ENCODE measurements at places on chromosomes 6 and 20. TPM values are rescaled to one million over a fixed set of nuclear protein-coding genes. Genes with fewer than 3 reads are reported as not detected.
A peak's percentile ranks its signal among the peaks of the same experiment; 100 is the strongest.

DNA sequence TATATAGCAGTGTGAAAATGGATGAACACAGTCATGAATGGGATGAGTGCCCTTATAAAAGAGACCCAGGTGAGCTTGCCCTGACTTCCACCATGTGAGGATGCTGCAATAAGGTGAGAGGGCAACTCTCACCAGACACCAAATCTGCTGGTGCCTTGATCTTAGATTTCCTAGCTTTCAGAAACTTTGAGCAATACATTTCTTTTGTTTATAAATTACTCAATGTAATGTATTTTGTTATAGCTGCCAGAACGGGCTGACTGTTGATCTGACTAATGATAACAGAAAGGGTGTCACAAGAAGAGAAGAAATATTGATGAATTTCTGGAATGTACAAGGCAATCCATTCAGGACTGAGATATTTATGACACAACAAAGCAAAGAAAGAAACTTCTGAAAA, 180.5 kb downstream of the MCHR2 start:
- H3K4me3 ChIP-seq: no peak overlapping the region
- H3K4me1 ChIP-seq: no peaks in the 10 kb centered on the region
- no peaks in the 10 kb centered on the region for H3K36me3 ChIP-seq
- DNase-seq: no peak
- H3K27ac ChIP-seq: no peak overlapping the region

DNA sequence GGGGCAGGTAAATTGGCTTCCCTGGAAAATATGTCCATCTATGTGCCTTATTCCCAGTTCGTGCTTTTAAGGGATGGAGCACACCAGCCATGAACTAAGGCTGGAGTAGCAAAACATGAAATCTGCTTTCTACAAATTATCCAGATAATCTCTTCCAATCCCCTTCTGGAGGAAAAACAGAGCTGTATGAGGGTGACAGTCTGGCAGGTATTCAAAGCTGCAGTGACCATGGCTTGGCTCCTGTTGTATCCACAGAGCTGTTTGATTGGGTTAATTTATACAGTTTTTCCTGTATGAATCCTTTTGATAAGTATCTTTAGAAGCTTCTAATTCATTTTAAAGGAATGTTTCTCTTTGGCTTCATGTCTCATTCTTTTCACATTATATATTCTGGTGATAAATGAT, 144.4 kb downstream of the AIG1 start:
- no peaks in the 10 kb centered on the region for H3K4me1 ChIP-seq
- H3K4me3 ChIP-seq: no peak overlapping the region
- DNase-seq: no peak
- no peaks in the 10 kb centered on the region for H3K27me3 ChIP-seq
- no peak overlapping the region for H3K27ac ChIP-seq
- peaks cover 16% of the 10 kb centered on the region for H3K36me3 ChIP-seq

GRCh38 chr20:2469991-2470422, 582 bp downstream of the SNRPB start:
- H3K27ac ChIP-seq: peak overlapping the region; percentile 99
- no peaks in the 10 kb centered on the region for H3K27me3 ChIP-seq
- peaks cover 31% of the 10 kb centered on the region for H3K36me3 ChIP-seq
- H3K4me1 ChIP-seq: peaks cover 46% of the 10 kb centered on the region

DNA sequence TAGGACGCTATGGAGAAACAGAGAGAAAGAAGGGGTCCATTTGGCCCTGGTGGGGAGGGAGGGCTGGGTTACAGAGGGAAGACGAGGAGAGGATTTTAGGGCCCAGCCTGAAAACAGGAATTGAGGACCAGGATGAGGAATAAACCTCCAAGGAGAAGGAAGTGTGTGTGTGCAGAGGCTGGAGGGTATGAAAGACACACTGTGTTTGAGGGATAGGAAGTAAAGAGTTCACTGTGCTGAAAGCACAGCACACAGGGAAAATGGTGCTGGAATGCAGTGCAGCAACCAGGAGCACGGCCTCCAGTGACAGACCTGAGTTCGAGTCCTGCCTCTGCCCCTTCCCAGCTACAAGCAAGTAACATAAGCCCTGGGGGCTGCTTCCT, 7.8 kb downstream of the MBOAT1 start:
- peaks cover 18% of the 10 kb centered on the region for H3K4me1 ChIP-seq
- H3K27me3 ChIP-seq: no peaks in the 10 kb centered on the region
- DNase-seq: no peak
- no peak overlapping the region for H3K4me3 ChIP-seq
- no peak overlapping the region for H3K27ac ChIP-seq

The TAAR8 gene
- not detected for polyA plus RNA-seq

The EDN1 gene
- polyA plus RNA-seq: not detected

The C4B gene
- not detected for polyA plus RNA-seq

DNA sequence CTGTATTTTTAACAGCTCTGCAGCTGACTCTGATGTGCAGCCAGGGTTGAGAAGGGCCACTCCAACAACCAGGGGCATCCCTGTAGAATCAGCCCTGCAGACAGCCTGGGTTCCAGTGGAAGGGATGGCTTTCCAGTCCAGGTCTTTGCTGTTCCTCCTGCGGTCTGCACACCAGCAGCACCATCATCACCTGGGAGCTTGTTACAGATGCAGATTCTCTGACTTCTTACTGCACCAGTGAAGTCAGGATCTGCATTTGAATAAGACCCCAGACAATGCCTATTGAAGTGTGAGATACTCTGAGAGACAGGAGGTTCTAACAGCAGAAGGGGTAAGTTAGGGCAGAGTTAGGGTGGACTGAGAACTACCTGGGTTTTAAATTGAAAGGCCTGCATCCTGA, 151.3 kb downstream of the F13A1 start:
- peaks cover 18% of the 10 kb centered on the region for H3K27me3 ChIP-seq
- no peak for DNase-seq
- no peak overlapping the region for H3K27ac ChIP-seq
- H3K4me1 ChIP-seq: no peaks in the 10 kb centered on the region
- H3K4me3 ChIP-seq: no peak overlapping the region

DNA sequence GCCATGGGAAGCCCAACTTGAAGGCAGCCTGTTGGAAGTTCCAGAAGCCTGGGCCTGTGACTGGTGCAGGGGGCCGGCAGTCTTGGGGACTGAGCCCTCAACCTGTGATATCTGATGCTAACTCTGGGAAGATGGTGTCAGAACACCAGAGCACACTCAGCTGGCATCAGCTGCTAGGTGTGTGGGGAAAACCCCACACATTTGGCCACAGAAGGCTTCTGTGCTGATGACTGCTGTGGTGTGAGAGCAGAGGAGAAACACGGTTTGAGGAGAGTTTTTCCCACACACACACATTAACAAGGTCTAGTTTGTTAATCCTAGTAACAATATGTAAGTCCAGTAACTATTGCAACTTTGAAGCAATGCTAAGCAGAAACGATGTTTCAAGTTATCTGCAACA, 78.0 kb downstream of the PSMB1 start:
- DNase-seq: no peak
- no peak overlapping the region for H3K27ac ChIP-seq
- no peaks in the 10 kb centered on the region for H3K36me3 ChIP-seq
- no peak overlapping the region for H3K4me3 ChIP-seq
- peaks cover 12% of the 10 kb centered on the region for H3K27me3 ChIP-seq
- H3K4me1 ChIP-seq: no peaks in the 10 kb centered on the region

The LHFPL5 gene
- not detected for polyA plus RNA-seq

DNA sequence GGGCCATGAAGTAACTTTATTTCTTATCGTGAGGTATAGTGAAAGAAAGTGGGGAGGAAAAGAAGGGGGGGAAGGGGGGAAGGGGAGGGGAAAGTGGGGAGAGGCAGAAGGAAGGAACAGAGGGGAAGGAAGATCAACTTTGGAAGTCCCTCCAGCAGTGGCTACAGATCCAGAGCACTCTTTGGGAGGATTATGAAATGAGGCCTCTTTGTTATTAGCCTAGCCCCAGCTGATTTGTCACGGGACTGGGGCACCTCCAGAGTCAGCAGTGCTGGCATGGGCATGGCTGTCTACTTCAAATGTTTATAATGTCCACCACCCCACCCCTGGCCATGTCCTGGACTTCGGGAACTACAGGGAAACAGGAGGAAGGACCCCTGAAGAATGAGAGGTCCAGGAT, 7.6 kb downstream of the MOCS1 start:
- no peak overlapping the region for H3K27ac ChIP-seq
- H3K4me1 ChIP-seq: no peaks in the 10 kb centered on the region
- DNase-seq: no peak
- H3K27me3 ChIP-seq: peaks cover 15% of the 10 kb centered on the region
- H3K36me3 ChIP-seq: no peaks in the 10 kb centered on the region
- H3K4me3 ChIP-seq: no peak overlapping the region

- H3K27me3 ChIP-seq: no peaks in the 10 kb centered on the region
- DNase-seq: no peak
- no peaks in the 10 kb centered on the region for H3K4me1 ChIP-seq
- H3K27ac ChIP-seq: no peak overlapping the region
- H3K4me3 ChIP-seq: no peak overlapping the region
Measured at GRCh38 chr6:158043586-158044524, 62.2 kb downstream of the SYNJ2 start.

DNA sequence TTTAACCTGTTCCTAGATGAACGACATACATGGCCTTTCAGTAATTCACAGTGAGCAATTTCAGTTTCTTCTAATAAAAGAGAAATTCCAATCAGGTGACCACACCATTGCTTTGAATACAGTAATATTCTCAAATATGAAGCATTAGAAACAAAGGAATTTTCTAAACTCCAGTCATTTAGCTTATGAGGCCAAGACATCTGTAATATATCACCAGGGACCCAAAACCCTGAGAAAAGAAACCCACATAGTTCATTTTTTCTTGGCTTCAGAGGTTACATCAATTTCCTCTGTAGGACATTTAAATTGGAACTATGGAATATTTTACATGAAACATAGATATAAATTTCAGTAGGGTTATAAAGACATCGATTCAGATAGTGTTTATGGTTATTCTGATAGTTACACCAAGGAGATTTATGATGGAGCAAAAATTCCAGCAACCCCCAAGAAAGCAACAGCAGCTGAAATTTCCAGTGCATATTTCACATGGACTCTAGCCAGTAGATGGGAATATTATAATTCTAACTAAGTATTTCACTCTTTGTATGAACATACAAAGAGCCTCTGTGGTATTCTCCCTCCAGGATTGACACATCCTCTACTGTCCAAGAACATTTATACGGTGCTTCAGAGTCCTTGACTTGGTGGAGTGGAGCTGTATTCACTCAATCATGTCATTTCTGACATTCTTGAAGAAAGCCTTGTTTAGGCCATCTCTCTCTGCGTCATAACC, 82.9 kb downstream of the ADGRG6 start:
- H3K27me3 ChIP-seq: no peaks in the 10 kb centered on the region
- H3K4me3 ChIP-seq: no peak overlapping the region
- DNase-seq: no peak
- H3K36me3 ChIP-seq: no peaks in the 10 kb centered on the region
- H3K27ac ChIP-seq: no peak overlapping the region
- H3K4me1 ChIP-seq: no peaks in the 10 kb centered on the region

- H3K36me3 ChIP-seq: no peaks in the 10 kb centered on the region
- DNase-seq: no peak
- H3K27ac ChIP-seq: no peak overlapping the region
- H3K27me3 ChIP-seq: peaks cover 17% of the 10 kb centered on the region
- H3K4me1 ChIP-seq: no peaks in the 10 kb centered on the region
- H3K4me3 ChIP-seq: no peak overlapping the region
Measured at GRCh38 chr6:99114769-99115406, 167.1 kb upstream of the FBXL4 start.

DNA sequence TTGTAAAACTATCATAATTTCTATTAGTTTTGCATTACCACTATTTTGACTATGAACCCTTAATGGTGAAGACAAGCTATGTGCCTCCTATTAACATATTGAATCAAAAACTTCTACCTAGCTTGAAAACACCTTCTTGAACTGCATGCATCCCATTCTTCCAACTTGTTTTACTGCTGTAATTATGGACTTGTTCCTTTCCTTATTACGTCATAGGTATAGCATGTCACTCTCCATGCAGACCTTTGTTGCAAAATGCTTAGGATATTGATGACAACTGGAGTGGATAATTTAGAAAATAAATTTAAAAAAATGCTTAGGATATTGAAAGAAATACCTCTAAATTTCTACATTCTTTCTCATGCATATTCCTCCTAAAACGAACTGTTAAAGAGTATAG, 219.3 kb downstream of the KCNQ5 start:
- no peaks in the 10 kb centered on the region for H3K36me3 ChIP-seq
- DNase-seq: no peak
- no peak overlapping the region for H3K27ac ChIP-seq

DNA sequence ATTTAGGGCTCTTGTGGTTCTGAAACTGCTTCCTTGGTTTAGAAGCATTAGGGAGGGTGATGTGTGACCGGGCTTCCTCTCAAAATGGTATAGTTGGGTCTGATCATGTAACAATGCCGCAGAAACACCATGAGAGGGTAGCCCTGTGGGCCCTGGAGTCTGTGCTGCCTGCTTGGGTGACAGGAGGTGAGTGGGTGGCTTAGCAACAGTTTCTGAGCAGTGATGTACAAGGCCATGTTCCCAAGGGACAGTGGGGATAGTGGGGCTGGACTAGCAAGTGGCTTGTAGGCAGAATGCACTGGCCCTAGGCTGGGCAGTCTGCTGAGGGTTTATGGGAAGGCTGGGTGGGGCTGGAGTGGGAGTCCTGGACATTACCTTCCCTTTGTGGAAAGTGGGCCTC, 106.9 kb upstream of the MYL9 start:
- no peaks in the 10 kb centered on the region for H3K36me3 ChIP-seq
- H3K27ac ChIP-seq: no peak overlapping the region
- peaks cover 12% of the 10 kb centered on the region for H3K4me1 ChIP-seq
- H3K27me3 ChIP-seq: peaks cover 12% of the 10 kb centered on the region
- no peak overlapping the region for H3K4me3 ChIP-seq
- DNase-seq: no peak

The PACRG gene
- polyA plus RNA-seq: not detected

GRCh38 chr6:150212778-150213177, 69.9 kb downstream of the PPP1R14C start:
- H3K36me3 ChIP-seq: no peaks in the 10 kb centered on the region
- no peak for DNase-seq
- no peak overlapping the region for H3K27ac ChIP-seq
- peaks cover 17% of the 10 kb centered on the region for H3K4me1 ChIP-seq
- H3K4me3 ChIP-seq: no peak overlapping the region

DNA sequence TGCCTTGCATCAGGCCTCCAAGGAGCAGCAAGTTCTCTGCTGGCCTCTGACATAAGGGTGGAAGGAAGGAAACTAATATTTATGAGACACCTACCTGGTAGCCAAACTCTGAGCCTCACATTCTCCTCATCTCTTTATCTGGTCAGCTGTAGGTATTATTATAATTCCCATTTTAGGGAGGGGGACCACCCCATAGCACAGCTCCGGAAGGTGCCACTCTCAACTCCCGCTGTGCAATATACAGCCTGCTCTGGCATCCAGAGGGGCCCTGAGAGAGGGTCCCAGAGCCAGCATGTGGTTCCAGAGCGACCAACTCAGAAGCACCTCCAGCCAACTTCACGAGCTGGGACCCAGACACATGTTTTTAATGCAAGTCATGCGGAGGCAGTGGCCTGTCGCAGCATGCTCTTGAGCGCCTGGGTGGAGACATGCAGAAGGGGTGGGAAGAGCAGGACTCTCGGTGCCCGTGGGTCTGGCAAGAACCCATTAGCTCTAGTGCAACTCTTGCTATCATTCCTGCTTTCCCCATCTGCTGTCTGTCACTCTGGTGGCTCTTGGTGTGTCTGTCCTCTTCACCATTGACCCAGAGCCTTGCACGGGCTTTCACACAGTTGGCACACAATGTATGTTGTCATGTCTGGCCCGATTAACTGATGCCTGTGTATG, 15.0 kb upstream of the MYMX start:
- no peak overlapping the region for H3K27ac ChIP-seq
- peaks cover 5% of the 10 kb centered on the region for H3K27me3 ChIP-seq
- H3K36me3 ChIP-seq: no peaks in the 10 kb centered on the region
- no peaks in the 10 kb centered on the region for H3K4me1 ChIP-seq
- DNase-seq: no peak

GRCh38 chr20:33301192-33301930, 18.3 kb downstream of the BPIFB1 start:
- no peak overlapping the region for H3K27ac ChIP-seq
- H3K36me3 ChIP-seq: no peaks in the 10 kb centered on the region
- DNase-seq: no peak
- H3K4me1 ChIP-seq: no peaks in the 10 kb centered on the region
- peaks cover 22% of the 10 kb centered on the region for H3K27me3 ChIP-seq
- H3K4me3 ChIP-seq: no peak overlapping the region
